T-helper 17 cell (primary cell): ENCODE measurements at places on chromosomes 16 and 17.

GRCh38 chr16:54636221-54636793 is 294.4 kb upstream of the IRX5 start:
- DNase-seq, result no peak

DNA sequence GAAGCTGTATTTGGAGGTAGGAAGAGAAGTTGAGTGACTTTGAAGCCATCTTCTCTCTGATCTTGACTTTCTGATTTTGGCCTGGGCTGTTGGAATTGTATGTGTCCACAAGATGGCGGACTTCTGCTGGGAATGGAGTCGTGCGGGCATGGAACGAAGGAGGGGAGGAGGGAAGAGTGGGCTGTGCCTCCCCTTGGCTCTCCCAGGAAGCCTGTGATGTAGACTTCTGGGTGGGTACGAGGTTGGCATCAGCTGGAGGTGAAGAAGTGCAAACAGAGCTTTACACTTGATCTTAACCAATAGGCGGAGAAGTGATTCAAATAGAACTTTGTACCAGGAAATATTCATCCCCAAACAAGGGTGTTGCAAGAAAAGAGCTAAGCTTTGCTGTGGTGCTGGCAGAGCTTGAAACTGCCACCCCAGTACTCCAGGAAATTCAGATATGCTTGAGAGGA is 7.4 kb upstream of the TMEM220 start:
- DNase-seq, result no peak

GRCh38 chr17:43560461-43561427 is 14.6 kb upstream of the ETV4 start:
- no peak for DNase-seq

DNA sequence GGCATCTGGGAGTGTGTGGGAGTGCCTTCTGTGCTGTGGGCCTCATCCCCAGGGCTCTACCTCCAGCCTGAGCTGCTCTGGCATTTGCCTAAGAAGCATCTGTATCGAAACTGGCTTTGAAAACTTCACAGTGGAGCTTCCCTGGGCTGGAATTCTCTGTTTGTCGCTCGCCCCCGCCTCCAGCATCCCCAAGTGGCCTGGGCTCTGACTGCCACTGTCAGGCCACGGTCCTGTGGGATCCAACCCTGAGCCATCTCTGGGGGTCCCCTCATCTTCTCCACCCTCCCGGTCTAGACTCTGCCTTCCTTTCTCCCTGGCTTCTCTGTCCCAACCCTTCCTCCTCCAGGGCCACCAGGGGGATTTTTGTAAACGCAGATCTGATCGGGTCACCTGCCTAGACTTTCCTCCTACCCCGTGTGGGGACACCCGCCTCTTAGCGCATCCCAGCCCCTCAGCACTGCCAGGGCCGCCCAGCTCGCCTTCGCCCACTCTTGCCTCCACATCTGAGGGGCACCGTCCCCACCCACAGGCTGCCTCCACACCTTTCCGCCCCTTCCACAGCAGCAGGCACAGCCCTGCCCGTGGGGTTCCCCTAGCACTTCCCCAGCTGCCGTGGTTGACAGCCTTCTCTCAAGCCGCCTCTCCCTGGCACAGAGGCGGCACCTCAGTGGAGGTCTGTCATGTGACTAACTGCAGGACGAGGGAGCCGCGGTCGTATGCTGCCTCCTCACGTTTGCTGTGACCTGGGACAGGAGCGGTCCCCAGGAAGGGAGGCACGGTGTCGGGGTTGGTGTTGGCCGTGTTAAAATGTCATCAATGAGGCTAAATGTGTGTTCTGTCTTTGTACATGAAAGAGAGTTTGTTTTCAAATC is 12.0 kb downstream of the TBC1D24 start:
- DNase-seq, result peak; percentile 59

DNA sequence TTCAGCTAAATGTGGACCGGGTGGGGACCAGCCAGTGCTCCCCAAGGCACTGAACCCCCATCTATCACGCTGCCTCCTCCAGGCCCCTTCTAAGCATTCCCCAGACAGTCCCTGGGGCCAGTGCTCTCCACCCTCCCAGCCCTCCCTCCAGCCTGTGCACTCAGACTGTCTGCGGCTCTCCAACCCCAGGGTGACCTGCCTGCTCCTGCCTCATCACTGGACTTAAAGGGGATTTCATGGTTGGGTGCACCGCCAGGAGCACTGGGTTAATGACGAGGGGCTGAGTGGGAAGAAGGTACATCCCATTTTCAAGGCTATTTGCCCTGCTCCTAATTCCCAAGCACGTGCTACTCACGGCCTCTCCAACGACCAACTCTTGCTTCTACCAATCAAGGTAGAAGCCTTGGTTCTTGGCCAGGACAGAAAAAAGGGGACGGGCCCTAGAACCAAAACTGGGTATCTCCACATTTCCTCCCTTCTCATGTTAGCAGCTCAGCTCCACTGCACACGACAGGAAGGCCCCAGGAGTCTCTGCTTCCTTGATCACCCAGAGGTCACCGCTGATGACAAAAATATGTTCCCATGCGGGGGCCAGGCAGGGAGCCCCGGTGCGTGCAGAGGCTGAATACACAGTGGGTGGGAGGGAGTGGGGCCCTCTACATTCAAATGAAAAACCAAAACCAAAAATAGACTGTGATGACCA is 3.5 kb upstream of the ABR start:
- no peak for DNase-seq

DNA sequence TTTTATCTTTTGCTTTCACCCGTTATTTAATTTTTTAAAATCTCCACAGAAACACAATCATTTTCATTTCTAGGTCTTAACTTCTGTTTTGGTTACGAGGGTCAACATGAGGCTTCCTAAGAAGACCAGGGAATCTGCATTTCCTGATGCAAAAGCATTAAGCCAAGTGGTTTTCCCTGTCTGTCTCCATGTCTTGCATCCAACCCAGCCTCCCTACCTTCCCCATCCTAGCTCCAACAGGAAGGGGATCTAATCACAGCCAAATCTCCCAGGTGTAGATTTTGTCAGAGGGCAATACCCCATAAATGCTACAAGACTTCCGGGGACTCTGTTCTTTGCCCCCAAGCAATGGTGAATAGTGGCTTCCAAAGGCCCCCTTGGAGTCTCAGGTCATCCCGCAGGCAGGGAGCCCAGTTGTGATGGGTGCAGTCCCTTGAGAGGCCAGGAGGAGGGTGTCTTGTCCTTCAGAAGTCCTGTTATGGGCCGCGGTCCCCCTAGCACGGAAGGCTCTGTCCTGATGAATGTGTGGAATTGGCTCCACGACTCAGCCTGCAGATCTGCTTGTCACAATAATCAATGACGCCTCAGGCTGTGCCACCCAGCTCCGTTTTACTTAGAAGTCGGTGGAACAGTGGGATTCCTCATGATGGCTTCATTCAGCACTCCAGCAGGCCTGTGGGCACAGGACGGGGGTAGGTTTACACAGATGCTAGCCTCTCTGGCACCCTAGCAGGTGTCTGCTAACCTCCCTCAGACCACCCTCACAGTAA is 141.1 kb downstream of the RGS9 start:
- no peak for DNase-seq

- no peak for DNase-seq
These were observed 450 bp upstream of the C1QBP start for GRCh38 chr17:5439446-5439764.

GRCh38 chr17:80393961-80394360 is 21.0 kb upstream of the ENDOV start:
- no peak for DNase-seq

- no peak for DNase-seq
These were observed 709 bp downstream of the STAT5A start for GRCh38 chr17:42288803-42289610.

DNA sequence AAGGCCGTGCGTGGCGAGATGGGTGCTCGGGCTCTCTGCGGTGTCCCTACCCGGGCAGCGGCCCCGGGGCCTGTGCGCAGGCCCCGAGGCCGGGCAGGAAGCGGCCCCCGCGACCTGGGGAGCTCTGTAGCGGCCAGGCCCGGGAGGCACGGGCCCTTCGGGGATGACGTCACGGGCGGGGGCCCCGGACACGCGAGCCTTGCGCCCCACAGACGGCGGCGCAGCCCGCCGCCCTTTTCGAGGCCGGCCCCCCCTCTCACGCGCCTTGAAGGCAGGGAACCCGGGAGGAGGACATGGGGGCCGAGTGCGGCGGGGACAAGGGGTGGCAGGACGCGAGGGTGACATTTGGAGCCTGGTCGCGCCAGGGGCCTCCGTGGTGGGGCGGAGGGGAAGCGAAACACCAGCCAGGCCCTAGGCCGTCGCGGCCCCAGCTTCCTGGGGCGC is 1.1 kb downstream of the RAI1 start:
- DNase-seq, result peak; percentile 33

GRCh38 chr17:77061669-77062068 is 79.1 kb upstream of the SEC14L1 start:
- no peak for DNase-seq

- no peak for DNase-seq
These were observed 118.2 kb upstream of the KCNJ18 start for GRCh38 chr17:21573961-21574610.

DNA sequence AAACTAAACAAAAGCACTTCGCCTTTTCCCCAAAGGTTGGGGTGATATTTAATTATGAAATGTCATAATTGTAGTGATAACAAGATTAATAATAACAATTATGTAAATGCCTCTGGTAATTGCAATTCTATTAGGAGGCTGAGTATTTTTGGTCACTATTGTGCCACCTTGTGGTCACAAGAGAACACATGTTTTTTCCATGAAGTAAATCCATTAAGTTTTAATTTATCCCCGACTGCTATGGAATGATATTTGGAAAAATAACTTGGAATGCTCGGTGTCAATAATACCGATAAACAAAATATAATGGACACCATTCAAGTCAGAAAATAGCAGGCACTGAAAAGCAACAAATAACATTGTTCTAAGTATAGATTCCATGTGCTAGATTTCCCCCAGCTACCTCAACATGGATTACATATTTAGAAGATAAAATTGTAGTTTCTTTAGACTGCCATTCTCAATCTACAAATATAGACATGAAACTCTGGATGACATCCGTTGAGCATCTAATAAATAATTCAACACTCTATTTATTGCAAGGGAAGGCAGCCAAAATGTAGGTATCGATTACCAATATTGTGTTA is 25.0 kb upstream of the KCNJ2 start:
- DNase-seq, result no peak

DNA sequence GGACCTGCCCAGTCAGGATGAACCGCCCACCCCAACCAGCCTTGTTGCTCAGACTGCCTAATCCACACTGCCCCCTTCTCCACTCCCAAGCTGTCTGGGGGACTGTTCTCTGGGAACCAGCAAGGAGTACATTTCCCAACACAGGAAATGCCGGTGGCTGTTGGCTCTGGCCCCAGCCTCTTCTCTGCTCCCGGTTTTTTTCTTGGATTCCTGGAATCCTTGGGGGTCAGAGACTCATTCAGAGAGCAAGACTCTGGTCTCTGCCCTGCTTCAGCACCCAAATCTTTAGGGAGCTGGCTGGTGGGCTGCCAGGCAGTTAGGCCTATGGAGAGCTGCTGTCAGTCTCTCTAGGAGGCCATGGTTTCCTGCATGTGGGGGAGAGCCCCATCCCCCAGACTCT is 10.8 kb upstream of the MTMR4 start:
- DNase-seq, result no peak

DNA sequence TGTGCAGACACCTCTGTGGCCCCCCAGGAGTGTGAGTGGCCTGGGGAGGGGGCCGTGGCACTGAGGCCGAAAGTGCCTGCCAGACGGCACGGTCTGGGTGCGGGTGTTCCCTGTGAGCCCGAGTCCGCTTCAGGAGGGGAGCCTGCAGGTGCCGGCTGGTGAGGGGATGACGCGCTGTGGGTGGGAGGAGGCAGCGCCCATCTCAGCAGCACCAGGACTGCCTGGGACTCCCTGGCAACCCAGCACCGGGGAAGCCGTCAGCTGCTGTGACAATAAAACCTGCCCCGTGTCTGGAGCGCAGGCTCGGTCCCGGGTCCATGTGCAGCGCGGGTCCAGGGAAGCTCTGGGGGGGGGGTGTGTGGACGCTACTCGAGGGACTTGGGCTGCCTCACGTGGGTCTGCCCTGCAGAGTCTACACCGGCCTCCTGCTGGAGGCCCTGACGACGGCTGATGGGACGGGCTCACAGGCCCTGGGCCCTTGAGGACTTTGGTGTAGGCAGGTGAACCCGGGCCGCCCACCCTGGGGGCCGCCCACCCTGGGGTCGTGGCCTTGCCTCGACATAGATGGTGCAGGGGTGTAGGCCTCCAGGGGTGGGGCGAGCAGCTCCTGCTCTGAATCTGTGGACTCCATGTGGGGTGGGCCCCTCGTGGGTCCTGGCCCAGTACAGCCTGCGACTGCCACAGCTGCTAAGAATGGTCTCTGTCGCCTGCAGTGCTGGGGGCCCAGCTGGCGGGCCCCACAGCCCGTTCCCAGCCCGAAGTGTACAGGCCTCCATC is 5.9 kb upstream of the RAB40C start:
- DNase-seq, result no peak

DNA sequence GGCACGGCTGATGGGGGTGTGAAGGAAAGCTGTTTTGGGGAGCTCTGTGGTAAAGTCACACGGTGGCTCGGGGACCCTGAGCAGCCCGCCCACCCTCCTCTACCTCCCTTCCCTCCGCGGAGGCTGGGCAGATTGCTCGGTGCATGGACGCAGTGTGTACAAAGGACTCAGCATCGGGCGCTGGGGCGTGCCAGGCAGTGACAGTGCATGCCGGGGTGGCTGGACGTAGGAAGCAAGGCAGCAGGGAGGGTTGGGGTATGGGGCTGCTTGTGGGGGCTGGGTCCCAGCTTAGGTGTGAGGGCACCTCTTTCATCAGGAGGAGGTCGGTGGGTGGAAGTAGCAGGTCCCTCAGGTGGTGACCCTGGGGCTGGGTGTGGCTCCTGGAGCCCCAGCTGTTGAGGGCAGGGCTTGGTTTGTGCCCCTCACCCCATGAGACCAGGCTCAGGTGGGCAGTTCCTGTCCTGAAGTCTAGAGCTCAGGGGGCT is 159.9 kb upstream of the GSE1 start:
- no peak for DNase-seq

- no peak for DNase-seq
These were observed 60.8 kb downstream of the TBC1D16 start for GRCh38 chr17:79974566-79975497.

DNA sequence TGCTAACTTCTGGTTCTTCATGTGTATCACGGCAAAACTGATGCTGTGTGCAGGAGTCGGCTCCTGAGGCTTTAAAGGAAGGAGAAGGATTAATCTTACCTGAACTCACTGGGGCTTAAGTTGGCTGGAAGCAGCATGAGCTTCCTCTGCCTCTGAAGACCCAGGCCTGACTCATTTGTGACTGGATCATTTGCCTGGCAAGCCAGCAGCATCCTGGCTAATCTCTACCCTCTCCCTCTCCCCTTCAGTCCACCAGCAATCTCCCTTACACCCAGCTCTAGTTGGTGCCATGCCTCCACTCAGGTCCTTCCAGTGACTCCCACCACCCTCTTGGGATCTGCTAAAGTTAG is 150.3 kb downstream of the IRX3 start:
- no peak for DNase-seq
